ENCODE measurements at places on chromosomes 4 and X.

- no peak for DNase-seq
These were observed 114.4 kb downstream of the MSN start for GRCh38 chrX:65781845-65782244.

GRCh38 chr4:147103403-147103946 lies 157.8 kb upstream of the TTC29 start:
- no peak for DNase-seq

DNA sequence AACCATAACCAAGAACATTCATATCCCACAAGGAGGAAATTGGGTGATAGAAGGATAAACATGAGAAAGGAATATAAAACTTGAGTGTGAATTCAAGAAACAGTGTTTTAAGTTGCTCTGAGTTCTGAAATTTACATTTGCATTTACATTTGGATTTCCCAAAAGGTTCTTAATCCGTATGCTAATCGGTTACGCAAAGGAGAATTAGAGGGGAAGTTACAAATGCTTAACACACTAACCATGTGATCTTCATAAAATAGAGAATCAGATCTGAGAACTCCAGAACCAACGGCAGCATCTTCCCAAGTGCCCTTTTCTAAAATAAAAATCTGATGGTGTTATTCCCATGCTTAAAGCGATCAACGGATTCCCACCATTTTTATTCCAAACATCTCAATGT lies 48.0 kb downstream of the PROM1 start:
- no peak for DNase-seq

- DNase-seq, result no peak
These were observed 104.1 kb upstream of the CASK start for GRCh38 chrX:42027367-42028000.

DNA sequence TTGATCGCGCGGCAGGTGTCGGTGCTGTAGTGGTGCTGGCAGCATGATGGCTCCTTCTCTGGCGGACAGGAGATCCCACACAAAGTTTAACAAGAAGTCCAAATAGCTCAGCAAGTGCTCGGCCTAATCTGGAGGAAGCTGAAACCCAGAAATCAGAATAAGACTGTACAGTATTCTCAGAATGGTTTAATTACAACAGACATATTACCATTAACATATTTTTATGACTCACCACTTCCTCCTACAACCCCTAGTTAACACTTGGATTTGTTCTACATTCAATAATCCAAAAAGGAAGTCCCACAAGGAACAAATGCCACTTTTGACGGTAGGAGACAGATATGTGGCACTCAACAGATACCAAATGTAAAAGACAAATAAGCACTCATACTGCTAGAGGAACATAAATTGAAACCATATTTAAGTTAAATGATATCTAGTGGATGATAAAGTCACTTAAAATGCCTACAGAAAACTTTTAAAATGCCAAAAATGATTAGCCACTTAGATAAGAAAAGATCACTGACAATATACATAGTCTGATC lies 91.2 kb downstream of the HUWE1 start:
- no peak for DNase-seq

- peak; percentile 32 for DNase-seq
These were observed 82.4 kb upstream of the HPRT1 start for GRCh38 chrX:134377537-134377936.

GRCh38 chrX:6184900-6185515 lies 43.7 kb downstream of the NLGN4X start:
- DNase-seq, result no peak

GRCh38 chrX:111876646-111877045 lies 665 bp downstream of the TRPC5OS start:
- DNase-seq, result no peak

DNA sequence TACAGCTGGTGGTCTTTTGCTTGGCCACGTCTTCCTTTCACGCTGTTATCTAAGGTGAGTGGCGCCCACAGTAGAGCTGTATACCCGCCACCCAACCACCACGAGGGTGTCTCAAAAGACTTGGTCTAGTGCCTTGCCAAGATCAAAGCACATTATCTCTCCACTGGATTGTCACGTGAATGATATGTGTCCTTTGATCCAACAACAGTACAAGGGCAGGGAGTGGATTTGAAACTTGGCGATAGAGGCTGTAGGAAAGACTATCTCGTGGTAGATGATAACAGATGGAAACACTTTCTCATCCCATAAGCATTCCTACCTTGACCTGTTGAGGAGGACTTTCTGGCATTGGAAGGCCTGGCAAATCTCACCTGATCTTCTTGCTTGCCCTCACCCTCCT lies 37.7 kb upstream of the BCLAF3 start:
- DNase-seq, result no peak

DNA sequence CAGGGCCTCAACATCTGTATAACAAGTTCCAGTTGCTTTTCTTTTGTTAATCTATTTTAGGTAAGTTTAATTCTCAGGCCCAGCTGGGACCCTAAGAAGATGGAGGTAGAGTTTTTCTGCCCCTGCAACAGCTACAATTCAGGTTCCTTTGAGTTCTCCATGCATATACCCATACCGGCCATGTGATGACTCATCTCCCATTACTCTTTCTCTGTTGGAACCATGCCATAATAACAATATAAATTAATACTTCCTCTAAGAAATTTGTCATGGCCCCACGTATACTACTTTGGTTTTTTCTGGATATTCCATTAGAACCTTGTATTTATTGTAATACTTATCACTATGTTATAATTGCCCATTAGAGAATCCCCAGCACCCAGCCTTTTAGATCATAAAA lies 1.3 kb upstream of the INTU start:
- DNase-seq, result no peak

DNA sequence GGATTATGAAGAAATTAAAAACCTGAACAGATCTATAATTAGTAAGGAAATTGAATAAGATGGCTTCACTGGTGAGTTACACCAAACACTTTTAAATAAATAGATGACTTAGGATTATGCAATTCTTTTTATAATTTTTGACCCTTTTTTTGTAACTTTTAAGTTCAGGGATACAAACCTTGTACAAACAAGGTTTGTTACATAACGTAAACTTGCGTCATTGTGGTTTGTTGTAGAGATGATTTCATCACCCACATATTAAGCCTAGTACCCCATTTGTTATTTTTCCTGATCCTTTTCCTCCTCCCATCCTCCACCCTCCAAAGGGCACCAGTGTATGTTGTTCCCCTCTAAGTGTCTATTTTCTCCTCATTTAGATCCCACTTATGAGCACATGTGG lies 75.7 kb downstream of the CPEB2 start:
- no peak for DNase-seq

DNA sequence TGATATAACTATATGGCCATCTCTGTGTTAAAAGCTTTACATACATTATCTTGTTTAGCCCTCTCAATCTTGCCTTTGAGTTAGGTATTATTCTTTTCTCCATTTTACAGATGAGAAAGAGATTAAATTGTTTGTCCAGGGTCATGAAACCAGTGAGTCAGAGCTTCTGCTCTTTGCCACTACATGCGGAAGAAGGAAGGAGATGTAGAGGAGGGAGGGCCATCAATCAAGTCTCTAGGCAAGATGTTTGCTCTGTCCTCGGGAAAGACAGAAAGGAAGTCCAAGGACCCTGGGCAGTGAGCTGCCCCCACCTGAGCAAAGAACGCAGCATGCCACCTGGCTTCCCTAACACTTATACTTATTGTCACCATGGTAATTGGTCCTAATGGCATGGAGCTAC lies 133.7 kb upstream of the IL1RAPL2 start:
- no peak for DNase-seq

- no peak for DNase-seq
These were observed 10.9 kb upstream of the UVSSA start for GRCh38 chr4:1336088-1336491.

DNA sequence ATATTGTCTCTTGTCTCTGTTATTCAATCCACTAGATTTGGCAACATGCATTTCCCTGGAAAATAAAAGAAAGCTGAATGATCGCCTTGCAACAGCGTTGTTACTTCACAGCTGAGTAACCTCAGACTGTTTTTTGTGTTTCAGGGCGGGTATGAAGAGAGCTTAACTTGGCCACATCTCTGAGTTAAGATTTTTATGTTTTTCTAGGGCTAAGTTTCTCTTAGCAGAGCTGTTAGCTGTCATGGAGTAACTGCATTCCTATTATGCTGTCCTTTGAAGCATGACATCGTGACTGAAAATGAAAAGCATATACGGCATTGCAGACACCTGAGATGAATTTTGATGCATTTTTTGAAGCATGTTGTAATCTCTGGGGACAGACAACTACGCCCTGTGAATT lies 1798.9 kb downstream of the PCDH7 start:
- no peak for DNase-seq
